ENCODE measurements at places on chromosomes 2 and 18.

DNA sequence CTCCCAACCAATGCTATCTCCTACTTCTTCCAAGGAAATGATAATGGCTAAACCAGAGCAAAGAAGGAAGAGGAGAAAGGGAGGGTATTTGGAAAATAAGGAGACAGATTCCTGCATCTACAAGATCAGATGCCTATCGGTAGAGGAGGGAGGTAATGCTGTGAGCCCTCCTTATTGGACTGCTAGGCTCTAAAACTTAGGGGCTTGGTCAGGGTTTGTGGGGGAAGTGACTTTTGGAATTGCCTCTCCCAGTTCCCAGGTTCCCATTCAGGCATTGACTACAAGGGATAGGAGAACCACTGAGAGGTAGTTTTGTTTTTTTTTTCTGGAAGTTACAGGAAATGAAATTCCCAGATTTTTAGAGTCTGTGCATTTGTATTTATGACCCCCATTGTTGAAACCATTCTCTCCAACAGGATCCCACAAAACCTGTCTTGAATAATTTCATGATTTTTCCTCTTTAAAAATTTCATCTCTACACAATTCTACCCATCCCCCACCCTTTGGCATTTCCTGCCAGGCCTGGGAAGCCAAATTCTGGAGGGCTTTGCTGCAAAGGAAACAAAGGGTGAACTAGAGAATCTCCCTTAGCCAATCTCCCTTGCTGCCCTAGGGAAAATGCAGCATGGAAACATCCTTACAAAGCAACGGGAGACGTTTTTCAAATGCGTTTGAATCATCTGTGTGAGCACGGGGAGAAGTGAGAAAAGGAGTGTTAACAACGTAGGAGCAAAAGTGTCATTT lies 282.1 kb upstream of the EPAS1 start:
- no peak for DNase-seq

GRCh38 chr18:37452682-37453385 lies 112.8 kb downstream of the CELF4 start:
- DNase-seq = no peak

- no peak for DNase-seq
These were observed 27.8 kb upstream of the TTC39C start for GRCh38 chr18:23986600-23987359.

DNA sequence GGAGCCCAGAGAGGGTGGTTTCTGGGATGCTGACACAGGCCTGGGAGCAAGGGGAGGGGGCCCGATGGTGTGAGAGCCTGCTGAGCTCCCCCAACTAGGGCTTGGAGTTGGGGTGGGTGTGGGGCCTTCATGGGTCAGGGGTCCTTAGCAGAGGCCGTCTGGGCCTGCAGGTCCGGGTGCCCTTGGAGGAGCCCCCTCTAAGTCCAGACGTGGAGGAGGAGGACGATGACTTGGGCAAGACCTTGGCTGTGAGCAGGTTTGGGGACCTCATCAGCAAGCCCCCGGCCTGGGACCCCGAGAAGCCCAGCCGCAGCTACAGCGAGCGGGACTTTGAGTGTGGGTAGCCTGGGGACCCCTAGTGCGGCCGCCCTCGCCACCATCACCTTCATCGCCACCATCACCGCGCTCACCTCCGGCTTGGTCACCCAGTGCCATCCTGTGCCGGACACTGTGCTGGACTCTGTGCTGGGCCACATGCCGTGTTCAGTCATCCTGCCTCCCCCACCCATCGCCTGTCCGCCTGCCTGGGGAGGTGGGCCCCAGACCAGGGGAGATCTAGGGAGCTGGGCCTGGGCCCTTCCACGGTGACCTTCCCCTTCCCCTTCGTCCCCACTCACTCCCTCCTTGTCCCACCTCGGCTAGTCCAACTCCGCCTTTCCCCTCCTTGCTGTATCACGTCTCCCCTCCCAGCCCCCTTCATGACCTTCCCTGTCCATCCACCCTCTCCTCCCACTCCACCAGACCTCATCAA lies 980 bp downstream of the SLC4A3 start:
- no peak for DNase-seq

DNA sequence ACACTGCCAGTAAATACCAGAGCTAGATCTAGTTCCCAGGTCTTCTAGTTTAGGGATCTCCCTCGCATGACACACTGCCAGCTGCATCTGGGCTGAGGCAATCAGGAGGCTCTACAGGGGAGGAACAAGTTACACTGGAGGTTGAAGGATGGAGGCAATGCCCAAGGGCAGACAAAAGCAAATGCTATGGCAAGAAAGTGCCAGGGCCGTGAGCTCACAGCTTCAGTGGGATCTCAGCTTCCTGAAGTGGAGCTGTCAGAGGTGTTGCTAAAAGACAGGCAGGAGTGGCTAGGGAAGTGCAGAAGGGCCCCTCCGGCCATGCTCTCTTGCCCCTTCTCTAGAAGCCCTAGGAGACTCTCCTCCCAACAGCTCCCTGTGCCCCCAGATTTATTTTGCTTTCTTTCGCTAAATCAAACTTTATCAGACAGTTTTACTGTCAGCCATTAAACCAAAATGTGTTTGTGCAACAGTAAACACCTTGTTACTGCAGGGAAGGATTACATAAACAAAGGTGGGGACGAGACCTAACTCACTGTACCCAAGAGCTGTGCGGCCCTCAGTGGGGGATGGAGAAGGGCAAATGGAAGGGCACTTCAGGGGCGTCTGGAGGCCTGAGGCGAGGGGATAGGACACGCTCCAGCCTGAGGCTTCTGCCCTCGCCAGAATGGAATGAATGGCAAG lies 39.4 kb upstream of the PKDCC start:
- no peak for DNase-seq

All from cerebellar nuclear complex (tissue), 1 donor.